ENCODE measurements at places on chromosomes 11 and 22. TPM values are rescaled to one million over a fixed set of nuclear protein-coding genes. Genes with fewer than 3 reads are reported as not detected.

Gene TSPAN18
- 66.3 TPM for total RNA-seq

Gene PATE2
- not detected for total RNA-seq

Gene TKFC
- total RNA-seq = 13.9 TPM

Gene SMPD1
- 28.5 TPM for total RNA-seq

Gene ABCG4
- under 0.01 TPM for total RNA-seq

Gene RFPL3
- not detected for total RNA-seq

Gene ADORA2A
- 13.4 TPM for total RNA-seq

Gene YPEL4
- 0.16 TPM for total RNA-seq

All from bladder microvascular endothelial cell (primary cell).